Glutamatergic neuron (in vitro differentiated cells): ENCODE measurements at places on chromosomes 2 and 18. TPM values are rescaled to one million over a fixed set of nuclear protein-coding genes. Genes with fewer than 3 reads are reported as not detected.

- peaks cover 5% of the 10 kb centered on the region for H3K36me3 ChIP-seq
- no peak overlapping the region for H3K27ac ChIP-seq
- no peaks in the 10 kb centered on the region for H3K4me1 ChIP-seq
- H3K4me3 ChIP-seq, result no peak overlapping the region
Measured at GRCh38 chr2:240160291-240161086, 20.0 kb upstream of the OTOS start.

DNA sequence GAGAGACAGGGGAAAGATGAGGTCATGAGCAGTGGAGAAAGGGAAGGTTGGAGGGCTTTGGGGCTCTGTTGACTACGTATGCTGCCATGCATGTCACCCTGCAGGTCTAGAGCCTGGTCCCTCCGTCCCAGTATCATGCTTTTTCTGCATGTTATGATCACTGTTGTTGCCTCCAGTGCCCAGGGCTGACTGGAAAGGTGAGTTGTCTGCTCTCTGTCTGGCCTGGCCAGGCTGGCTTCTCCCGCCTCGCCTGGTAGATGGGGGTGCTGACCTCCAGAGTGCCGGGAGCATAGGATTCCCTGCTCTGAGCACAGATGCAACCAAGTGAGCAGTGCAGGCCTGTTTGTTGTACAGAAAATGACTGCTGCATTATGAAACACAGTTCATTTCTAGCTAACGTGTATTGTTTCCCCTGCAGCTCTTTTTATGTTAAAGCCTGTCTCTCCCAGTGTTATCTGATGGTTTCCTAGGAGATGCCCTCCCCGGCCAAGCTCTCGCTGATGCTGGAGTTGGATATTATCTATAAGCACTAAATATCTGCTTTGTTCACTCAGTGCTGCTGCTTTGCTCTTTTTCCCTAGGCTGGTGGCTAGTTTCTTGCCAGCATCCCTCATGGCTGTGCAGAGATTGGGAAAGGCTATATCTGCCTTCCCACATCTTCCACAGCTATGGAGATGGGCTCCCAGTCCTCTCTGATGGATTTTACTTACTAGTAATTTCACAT lies 158.2 kb downstream of the TDRD15 start:
- no peak for DNase-seq
- H3K27me3 ChIP-seq, result no peaks in the 10 kb centered on the region
- no peak overlapping the region for H3K4me3 ChIP-seq
- peaks cover 6% of the 10 kb centered on the region for H3K4me1 ChIP-seq

- H3K27me3 ChIP-seq, result no peaks in the 10 kb centered on the region
- no peak overlapping the region for H3K4me3 ChIP-seq
- H3K4me1 ChIP-seq, result no peaks in the 10 kb centered on the region
- no peak overlapping the region for H3K27ac ChIP-seq
- DNase-seq, result no peak
Measured at GRCh38 chr2:169081551-169081950, 12.2 kb downstream of the DHRS9 start.

DNA sequence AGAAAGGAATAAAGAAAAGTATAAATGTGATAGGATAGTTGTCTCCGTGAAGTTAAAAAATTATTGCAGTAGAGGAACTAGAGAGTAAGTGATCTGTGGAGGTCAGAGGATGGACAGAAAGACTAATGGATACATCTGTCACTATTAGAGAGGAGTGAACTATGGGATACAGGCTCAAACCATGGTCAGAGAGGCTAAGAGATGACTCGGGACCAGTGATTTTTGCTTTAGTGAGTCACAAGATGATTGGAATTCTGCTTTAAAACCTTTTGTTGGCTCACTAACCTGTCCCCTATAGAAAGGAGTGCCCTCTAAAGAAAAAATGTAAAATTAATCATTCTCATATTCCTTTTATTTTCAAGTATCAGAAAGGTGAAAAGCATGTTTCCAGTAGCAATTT lies 30.3 kb downstream of the ALMS1 start:
- no peaks in the 10 kb centered on the region for H3K27me3 ChIP-seq
- DNase-seq, result no peak
- peaks cover 5% of the 10 kb centered on the region for H3K4me1 ChIP-seq
- H3K27ac ChIP-seq, result no peak overlapping the region

Gene TMSB10
- 3,273 TPM for total RNA-seq

- no peak for DNase-seq
- no peak overlapping the region for H3K27ac ChIP-seq
- H3K27me3 ChIP-seq, result no peaks in the 10 kb centered on the region
- peaks cover 12% of the 10 kb centered on the region for H3K4me1 ChIP-seq
- H3K4me3 ChIP-seq, result no peak overlapping the region
Measured at GRCh38 chr2:165274698-165275097, 35.5 kb downstream of the SCN2A start.

Gene GKN2
- not detected for total RNA-seq
